ENCODE measurements at places on chromosomes 6 and 20. TPM values are rescaled to one million over a fixed set of nuclear protein-coding genes. Genes with fewer than 3 reads are reported as not detected.

OXT gene
- 1.4 TPM for total RNA-seq

DNA sequence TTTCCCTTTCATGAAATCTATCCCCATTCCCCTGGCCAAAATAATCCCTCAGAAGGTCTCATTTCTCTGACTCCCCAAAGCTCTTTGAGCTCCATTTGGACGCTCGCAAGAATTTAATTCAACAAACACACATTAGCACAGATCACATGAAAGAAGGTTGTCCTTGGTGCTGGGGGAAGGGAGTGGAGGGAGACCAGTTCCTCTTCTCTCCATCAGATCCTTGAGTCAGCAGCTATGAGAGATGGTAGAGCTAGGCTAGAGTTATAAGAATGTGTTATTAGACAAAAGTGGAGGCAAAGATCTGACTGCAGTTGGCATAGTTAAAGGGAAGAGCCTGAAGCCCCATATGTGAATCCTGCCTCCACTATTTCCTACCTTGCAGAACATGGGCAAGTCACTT is 184.2 kb upstream of the CDYL start:
- no peaks in the 10 kb centered on the region for H3K4me1 ChIP-seq
- H3K27ac ChIP-seq = no peak overlapping the region
- no peaks in the 10 kb centered on the region for H3K36me3 ChIP-seq
- no peak for DNase-seq
- H3K4me3 ChIP-seq = no peak overlapping the region

DNA sequence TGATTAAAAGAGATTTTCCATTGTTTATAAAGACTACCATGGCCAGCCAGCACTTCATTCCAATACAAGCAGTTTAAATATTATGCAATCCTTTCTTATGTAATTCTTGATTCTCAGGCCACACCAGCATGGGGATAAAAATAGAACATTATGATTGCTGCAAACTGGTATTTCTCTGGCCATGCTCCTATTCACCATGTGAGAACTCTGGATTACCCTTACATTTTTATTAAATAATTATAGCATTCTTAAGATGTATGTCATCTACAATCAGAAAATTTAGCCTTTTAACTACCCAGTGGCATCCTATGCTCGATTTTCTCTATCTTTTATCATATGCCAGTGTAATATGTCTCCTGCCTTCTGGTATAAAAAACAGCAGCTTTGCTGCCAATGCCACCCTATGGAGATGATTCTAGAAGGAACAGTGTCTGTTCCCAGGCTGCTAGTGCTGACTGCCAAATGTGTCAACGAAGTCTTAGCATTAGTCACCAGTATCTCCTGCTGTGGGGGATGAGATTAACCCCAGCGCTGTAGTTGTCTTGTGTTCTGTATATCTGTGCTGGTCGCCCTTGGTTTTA is 501.4 kb downstream of the BCKDHB start:
- no peak overlapping the region for H3K27ac ChIP-seq
- no peak overlapping the region for H3K4me3 ChIP-seq
- H3K27me3 ChIP-seq = no peaks in the 10 kb centered on the region
- no peaks in the 10 kb centered on the region for H3K36me3 ChIP-seq

TAF4 gene
- total RNA-seq = 36.9 TPM

DNA sequence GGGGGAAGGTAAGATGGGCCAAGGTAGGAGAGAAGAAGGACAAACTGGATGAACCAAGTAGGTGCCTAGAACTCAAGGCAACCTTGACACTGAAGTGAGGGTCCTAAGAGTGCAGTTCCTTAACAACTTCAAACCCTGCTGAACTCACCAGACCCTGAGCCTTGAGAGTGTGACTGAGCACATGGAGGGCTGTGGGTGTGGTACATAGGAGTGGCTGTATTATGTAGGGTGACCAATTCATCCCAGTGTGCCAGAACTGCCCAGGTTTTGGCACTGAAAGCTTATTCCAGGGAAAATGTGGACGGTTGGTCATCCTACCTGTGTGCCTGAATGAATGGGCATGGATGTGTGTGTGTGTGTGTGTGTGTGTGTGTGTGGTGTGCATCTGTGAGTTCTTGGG is 281.8 kb downstream of the DHX35 start:
- no peak for DNase-seq
- H3K27ac ChIP-seq = no peak overlapping the region
- no peaks in the 10 kb centered on the region for H3K27me3 ChIP-seq
- no peaks in the 10 kb centered on the region for H3K36me3 ChIP-seq
- H3K4me1 ChIP-seq = no peaks in the 10 kb centered on the region
- no peak overlapping the region for H3K4me3 ChIP-seq

- H3K4me1 ChIP-seq = no peaks in the 10 kb centered on the region
- no peak for DNase-seq
- no peaks in the 10 kb centered on the region for H3K27me3 ChIP-seq
These were observed 15.2 kb upstream of the TOX2 start for GRCh38 chr20:43899274-43900120.

CALHM5 gene
- not detected for total RNA-seq

DNA sequence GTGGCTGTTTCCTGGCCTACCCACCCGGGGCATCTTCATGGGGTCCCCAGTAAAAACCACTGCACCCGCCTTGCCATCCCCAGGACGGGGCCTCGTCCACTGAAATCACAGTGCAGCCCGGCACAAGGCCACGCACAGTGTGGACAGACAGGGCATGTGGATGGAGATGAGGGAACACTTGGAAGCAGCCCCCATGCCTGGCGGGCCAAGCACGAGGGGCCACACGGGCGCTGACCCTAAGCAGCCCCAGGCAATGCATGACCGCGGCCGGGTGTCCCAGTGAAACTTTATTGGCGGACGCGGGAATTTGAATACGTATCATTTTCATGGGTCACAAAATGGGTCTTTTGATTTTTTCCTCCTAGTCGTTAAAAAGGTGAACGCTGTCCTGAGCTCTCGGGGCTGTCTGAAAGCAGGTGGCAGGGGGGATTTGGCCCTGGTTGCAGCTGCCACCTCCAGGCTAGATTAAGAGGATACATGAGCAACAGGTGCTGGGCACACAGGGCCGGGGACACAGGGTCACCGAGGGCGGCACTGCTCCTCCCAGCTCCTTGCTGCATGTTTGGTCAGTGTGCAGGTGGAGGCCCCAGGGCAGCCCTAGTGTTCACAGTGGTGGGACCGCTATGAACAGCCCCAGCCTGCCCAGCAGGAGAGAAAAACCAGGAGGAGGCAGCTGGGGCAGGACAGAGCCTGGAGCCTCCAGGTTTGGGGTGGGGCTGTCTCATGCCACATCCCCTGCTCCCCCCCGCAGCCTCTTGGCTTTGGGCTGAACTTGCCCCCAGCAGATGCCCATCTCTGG is 74.9 kb upstream of the SLCO4A1 start:
- H3K36me3 ChIP-seq = no peaks in the 10 kb centered on the region
- H3K27me3 ChIP-seq = no peaks in the 10 kb centered on the region
- no peak for DNase-seq
- H3K4me3 ChIP-seq = no peak overlapping the region
- no peak overlapping the region for H3K27ac ChIP-seq

DNA sequence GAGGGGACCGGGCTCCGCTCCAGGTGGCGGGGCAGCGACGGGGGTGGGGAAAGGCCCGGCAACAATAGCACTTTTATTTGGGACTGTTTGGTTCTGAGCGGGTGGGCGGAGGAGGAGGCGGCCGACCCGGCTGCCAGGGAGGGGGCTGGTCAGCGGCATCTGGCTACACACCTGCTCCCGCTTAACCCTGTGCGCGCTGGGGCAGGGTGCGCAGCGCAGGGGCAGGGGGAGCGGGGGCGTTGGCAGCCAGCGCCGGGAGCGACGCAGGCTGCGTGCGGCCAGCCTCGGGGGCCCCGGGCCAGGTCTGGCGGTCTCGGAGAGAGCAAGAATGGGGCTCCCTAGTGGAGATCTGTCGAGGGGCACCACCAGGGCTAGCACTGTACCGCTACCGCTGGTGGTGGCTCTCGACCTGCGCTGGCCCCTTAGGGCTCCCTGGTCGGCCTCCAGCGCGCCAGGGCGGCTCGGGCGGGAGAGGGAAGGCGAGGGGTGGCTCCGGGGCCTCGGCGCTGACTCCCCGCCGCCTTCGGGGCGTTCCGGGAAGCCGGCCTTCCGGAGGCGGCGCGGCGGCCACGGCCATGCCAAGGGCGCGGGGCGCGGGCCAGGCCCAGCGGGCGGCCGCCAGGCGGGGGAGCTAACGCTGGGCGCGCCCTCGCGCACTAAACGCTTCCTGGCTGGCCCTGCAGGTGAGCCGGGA is 92.4 kb downstream of the NCR2 start:
- H3K27ac ChIP-seq = peak overlapping the region; percentile 37
- H3K4me3 ChIP-seq = no peak overlapping the region
- DNase-seq = peak; percentile 76
- peaks cover 43% of the 10 kb centered on the region for H3K4me1 ChIP-seq

DNA sequence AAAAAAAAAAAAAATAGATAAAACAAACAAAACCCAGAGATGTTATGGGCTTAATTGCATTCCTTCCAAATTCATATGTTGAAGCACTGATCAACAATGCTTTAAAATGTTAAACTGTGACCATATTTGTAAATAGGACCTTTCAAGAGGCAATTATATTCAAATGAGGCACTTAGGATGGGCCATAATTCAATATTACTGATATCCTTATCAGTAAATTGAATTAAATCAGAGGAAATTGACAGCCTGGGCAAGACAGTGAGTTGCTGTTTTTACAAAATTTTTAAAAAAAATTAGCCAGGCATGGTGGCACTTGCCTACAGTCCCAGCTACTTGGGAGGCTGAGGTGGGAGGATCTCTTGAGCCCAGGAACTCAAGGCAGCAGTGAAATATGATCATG is 364.1 kb downstream of the GJA1 start:
- no peaks in the 10 kb centered on the region for H3K4me1 ChIP-seq
- no peaks in the 10 kb centered on the region for H3K36me3 ChIP-seq
- H3K4me3 ChIP-seq = no peak overlapping the region
- DNase-seq = no peak
- H3K27ac ChIP-seq = no peak overlapping the region

DNA sequence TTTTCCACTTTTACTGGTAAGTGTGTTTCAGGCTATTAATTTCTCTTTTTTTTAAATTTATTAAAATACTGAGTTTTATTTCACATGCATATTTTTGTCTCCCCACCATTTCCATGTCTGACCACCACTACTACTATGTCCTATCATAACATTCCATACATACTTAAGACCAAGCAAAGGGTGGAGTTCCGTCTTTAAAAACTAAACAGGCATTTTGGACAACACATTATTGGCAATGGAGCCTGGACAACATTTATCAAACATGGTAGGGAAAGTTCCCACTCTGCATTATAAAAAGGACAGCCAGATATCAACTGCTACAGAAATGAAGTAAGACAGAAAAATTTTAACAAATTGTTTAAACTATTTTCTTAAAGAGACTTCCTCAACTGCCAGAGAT is 91.9 kb downstream of the LMBRD1 start:
- peaks cover 52% of the 10 kb centered on the region for H3K36me3 ChIP-seq
- DNase-seq = no peak
- no peak overlapping the region for H3K4me3 ChIP-seq
- no peaks in the 10 kb centered on the region for H3K27me3 ChIP-seq
- no peak overlapping the region for H3K27ac ChIP-seq
- no peaks in the 10 kb centered on the region for H3K4me1 ChIP-seq

SFTA2 gene
- total RNA-seq = not detected

DNA sequence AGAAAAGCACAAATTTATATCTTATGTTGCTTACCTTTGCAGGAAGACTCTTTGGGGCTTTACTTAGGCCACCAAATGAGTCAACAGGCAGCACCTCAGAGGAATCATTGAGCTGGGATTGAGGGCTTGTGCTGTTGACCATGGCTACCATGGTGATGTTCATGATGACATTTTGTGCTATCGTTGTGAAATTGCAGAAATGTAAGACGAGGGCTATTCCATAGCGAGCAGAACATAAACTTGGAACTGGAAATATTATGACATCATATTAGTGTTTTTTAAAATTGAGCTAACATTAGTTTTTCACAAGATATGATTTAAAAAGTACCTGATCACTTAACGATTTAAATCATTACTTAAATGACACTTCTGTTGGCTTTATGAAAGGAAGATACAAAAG is 11.8 kb downstream of the SLC17A3 start:
- no peaks in the 10 kb centered on the region for H3K27me3 ChIP-seq
- no peak for DNase-seq
- no peak overlapping the region for H3K4me3 ChIP-seq
- no peak overlapping the region for H3K27ac ChIP-seq

BCAS1 gene
- total RNA-seq = 1.0 TPM

DNA sequence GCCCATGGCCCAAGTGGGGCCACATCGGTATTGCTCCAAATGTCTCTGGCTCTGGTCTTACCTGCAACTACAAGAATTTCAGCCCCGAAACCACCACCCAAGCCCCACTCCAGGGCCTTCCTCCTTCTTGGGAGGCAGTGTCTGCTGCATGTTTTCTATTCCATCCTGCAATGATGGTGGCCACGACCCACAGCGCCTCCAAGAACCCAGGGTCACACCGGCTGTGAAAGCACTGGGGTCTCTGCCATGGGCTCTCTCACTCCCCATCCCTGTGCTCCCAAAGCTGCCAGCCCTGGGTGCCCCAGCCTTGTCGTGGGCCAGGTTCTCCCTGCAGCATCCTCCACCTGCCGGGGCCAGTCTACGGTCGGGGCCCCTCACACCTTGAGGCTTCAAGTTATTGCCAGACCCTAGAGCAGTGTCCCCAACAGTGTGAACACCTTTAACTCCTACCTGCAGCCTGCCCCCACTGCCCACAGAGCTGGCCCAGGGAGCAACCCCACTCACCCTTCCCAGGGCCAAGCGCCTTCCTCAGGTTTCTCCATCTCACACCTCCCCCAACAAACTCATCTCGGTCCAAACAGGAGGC is 115.4 kb downstream of the JPH2 start:
- no peak overlapping the region for H3K27ac ChIP-seq
- no peaks in the 10 kb centered on the region for H3K27me3 ChIP-seq
- no peaks in the 10 kb centered on the region for H3K36me3 ChIP-seq
- no peak overlapping the region for H3K4me3 ChIP-seq
- DNase-seq = no peak

FAM83D gene
- 1.7 TPM for total RNA-seq

GRCh38 chr20:944774-945410 is 28.8 kb upstream of the ANGPT4 start:
- no peak overlapping the region for H3K4me3 ChIP-seq
- H3K27me3 ChIP-seq = no peaks in the 10 kb centered on the region

DNA sequence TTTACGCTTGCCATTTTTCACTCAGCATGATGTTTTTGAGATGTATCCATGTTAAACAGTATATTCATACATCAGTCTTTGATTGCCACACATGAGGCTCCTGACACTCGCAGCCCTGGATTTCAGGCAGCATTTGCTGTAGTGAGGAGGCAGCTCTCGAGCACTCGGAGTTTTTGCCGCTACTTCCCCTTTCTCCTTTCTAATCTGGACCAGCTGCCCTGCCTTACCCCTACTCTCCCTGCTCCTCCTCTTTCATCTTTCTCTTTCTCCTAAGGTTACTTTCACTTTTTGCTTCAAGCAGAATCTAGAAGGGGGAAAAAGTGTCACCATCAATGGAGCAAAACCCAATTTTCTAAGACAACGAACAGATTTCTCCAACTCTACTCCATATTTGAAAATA is 5.9 kb upstream of the CST3 start:
- no peaks in the 10 kb centered on the region for H3K4me1 ChIP-seq
- no peak overlapping the region for H3K27ac ChIP-seq
- no peak overlapping the region for H3K4me3 ChIP-seq

Measured in B cell (primary cell).